Daoy (cell line): ENCODE measurements at places on chromosomes 16 and 17. TPM values are rescaled to one million over a fixed set of nuclear protein-coding genes. Genes with fewer than 3 reads are reported as not detected.

SLC12A3 gene
- total RNA-seq = not detected in 2 replicates

TMEM88 gene
- total RNA-seq = 0.46 TPM in 1 of 2 replicates, not detected in the other

KCTD19 gene
- 0.23 and 0.33 TPM in 2 replicates for total RNA-seq

ZNF597 gene
- total RNA-seq = not detected in 2 replicates

ABCC12 gene
- not detected in 2 replicates for total RNA-seq

ATF7IP2 gene
- total RNA-seq = 14.7 and 22.6 TPM in 2 replicates

FZD2 gene
- total RNA-seq = 4.6 and 5.5 TPM in 2 replicates

KRTAP9-4 gene
- total RNA-seq = not detected in 2 replicates

GRB2 gene
- total RNA-seq = 133 and 262 TPM in 2 replicates

PTX4 gene
- total RNA-seq = not detected in 2 replicates

GRCh38 chr17:55268649-55269480 is 4.1 kb downstream of the HLF start:
- DNase-seq = no peak

- no peak for DNase-seq
These were observed 5.9 kb downstream of the PRR11 start for GRCh38 chr17:59161477-59161876.

- no peak for DNase-seq
These were observed 9.9 kb downstream of the TBX4 start for GRCh38 chr17:61461967-61462718.

DNA sequence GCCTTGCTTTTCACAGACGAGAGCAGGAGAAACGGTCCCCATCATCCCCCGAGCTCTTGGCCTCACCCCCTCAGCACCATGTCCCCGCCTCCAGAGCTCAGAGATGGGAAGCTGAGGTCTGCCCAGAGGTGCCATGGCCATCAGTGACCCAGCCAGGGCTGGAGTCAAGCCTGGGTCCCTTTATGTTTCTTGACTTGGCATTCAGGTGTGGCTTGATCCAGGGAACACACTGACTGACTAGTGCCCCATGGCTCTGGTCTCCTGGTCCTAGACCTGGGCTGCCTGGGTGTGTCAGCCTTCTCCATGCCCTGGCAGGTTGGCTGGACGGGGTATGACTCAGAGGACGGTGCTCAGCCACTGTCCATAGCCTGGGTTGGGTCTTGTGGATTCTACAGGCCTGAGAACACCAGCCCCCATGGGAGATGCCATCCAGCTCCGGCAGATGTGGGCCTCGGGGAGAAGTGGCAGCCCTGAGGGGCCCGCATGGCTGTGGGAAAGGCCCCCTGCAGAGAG is 54.2 kb downstream of the ZFPM1 start:
- DNase-seq = no peak

GRCh38 chr16:19168371-19169081 is 486 bp downstream of the SYT17 start:
- peak; percentile 25 for DNase-seq

- DNase-seq = peak; percentile 98
These were observed 24.8 kb upstream of the MAP3K14 start for GRCh38 chr17:45341533-45342158.

- no peak for DNase-seq
These were observed 319.1 kb downstream of the TOX3 start for GRCh38 chr16:52227851-52228250.

- DNase-seq = no peak
These were observed 171.6 kb upstream of the TNRC6C start for GRCh38 chr17:77786740-77787505.

DNA sequence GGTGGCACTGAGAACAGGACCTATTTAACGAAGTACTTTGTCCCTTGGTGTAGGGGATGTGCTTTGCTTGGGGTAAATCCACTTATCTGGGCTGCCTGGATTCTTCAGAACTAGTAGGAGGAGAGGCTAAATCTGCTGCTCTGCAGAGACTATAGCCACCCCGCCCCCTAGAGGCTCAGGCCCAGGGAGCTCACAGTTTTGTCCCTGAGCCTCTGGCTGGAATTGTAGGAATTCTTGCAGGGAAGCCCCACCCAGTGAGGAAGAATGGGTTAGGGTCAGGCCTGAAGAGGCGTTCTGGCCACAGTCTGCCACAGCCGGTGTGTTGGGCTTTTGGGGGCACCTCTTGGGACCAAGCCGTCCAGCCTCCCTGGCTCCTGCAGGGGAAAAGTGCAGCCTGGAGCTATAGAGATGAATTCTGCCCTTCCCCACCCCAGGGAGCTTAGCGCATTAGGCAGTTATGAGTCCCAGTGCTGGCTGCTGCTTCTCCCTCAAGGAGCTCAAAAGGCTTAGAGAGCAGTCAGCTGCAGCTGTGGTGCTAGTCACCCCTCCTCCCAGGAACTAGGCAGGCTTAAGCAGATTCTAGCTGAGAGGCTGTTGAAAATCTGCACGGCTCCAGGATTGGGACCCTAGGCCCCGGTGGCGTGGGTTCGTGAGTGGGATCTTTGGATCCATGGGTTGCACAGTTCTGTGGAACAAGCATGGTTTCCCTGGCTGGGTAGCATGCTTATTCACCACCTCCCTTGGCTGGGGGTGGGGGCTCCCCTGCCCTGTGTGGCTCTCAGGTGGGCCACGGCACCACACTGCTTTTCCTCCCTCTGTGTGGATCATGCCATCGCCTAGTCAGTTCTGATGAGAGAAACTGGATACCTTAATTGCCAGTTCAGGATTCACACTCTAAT is 237.4 kb upstream of the TOM1L1 start:
- DNase-seq = no peak

DNA sequence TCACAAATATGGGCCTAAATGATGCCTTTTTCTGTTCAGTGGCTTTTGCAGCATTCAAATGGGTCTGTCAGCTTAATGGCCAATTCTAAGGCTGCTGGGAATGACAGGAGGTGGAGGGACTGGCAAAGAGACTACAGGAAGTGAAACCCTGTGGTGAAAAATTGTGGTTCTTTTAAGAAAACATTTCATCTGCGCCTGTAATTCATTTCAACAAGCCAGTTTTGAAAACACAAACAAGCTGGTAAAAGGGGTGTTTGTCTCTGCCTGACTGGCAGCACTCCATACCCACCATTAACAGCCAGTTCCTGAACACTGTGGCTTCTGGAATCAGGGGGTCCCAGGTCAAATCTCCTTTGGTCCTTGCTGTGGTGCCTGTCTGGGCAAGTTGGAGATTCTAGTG is 3.6 kb upstream of the KDM8 start:
- peak; percentile 20 for DNase-seq

GRCh38 chr17:10668775-10669174 is 11.7 kb upstream of the MYH3 start:
- no peak for DNase-seq

DNA sequence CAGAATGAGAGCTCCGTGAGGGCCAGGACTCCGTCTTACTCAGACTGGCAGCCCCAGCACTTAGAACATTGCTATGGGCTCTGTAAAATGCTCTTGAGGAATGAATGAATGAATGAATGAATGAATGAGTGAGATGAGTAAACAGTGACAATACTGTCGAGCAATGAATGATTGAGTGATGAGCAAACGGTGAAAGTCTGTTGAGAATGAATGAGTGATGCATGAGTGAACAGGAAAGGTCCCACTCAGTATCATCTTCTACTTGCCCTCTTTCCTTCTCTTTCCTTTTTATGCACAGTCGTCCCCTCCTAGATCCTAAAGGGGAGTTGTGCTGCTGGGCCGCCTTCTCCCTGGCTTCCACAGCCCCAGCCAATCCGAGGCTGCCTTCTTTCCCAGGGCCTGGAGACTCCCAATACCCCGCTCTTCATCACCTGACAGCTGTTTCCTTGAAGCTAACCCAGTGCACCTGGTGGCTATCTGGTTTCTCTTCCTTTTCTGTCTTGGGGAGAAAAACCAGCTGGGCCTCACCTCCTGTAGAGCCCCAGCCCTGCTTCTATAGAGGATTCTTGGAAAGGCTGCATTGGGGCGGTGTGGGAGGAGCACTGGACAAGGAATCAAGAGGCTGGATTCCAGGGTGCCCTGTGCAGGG is 32.7 kb upstream of the CACNG1 start:
- DNase-seq = no peak

DNA sequence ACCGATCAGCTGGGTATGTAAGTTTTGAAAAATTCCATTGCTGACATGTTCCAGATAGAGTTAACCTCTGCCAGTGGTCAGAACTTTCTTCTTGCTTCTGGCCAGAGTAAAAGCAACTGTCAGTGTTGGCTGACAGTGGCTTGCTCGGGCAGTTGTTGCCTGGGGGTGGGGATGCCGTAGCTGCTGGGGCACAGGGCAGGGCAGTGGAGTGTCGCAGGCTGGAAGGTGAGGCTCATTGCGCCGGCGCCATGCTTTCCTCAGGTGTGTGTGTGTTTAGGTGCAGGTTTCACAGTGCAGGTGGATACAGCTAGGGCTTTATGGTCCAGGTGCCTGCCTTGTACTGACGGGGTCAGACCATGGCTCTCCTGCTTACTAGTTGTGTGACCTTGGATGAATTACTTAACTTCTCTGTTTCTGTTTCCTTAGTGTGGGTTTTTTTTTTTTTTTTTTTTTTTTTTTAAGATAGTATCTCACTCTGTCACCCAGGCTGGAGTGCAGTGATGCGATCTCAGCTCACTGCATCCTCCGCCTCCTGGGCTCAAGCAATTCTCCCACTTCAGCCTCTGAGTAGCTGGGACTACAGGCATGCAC is 156.4 kb downstream of the SNX29 start:
- DNase-seq = no peak

DNA sequence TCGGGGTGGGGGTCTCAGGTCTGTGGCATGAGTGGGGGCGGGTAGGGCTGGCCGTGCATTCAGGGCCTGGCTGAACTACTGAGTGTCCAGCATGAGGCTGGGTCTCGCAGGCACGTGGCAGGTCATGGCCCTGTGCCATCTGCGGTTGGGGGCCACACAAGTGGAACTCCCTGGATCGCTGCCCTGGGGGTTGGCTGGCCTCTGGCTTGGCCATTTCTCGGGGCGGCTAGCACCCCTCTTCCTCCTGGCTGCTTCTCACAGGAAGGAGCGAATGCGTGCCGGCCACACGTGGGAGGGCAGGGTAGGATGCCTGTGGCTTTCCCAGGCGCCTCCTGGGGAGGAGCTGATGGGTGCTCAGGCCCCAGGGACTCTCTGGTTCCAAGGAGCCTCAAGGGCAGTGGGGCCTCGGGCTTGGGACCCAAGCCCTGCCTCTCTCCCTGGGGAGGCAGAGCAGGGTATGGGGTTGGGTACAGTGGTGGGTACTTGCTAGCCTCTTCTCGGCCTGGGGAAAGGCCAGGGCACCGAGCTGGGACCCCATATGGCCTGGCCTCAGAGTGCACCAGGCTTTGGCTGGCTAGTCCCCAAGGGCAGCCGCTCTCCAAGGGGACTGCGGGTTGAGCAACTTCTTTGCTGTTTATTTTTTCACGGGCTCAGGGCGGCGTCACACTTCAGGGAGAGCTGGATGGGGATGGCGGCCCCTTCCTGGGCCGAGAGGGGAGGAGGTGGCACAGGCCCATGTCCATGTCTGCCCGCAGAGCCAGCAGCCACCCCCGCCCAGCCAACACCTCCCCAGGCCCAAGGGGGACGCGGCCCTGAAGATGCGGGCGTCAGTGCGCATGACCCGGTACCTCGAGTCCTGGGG is 37.5 kb downstream of the ADCY7 start:
- DNase-seq = peak; percentile 71

- DNase-seq = no peak
These were observed 298.6 kb downstream of the SEC14L1 start for GRCh38 chr17:77439189-77440018.

DNA sequence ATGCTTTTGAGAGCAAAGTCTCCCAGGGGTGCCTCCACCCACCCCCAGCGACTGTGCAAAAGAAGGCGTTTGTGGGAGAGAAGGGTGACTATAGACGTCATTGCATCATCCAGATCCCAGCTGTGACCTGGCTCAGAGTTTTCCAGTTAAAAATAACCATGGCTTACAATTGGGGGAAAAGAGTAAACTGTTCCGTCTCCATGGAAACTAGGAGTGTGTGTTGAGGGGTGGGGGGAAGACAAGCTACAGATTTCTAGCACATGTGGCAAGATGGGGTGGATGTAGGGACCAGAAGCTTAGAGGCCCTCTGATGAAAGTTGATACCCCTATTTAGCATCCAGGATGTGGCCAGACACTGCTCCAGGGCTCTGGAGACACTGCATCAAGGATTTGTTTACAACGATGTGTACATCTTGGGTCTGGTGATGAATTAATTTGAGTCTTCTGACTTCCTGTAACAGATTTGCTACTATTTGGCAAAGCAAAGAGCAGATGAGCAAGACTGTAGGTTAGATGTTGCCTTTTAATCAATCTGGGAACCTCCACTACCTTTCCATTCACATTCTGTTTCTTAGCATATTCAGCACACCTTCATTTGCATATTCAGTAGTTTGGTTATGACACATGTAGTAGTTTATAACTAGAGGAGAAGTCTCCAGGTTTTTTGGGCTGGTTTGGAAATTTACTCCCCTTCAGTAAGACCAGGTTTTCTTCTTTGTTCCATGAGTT is 6.2 kb upstream of the DUSP14 start:
- no peak for DNase-seq

DNA sequence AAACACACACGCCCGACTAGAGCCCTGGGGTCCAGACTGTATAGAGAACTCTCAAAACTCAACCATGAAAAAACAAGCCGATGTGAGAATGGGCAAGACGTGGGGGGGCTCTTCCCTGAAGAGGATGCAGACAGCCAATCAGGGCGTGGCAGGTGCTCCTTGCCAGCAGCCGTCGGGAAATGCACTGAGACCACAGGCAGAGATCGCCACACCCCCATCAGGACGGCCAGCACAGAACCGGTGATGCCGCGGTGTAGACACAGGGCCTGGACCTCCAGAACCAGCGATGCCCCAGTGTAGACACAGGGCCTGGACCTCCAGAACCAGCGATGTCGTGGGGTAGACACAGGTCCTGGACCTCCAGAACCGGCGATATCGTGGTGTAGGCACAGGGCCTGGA is 169.2 kb downstream of the LAT start:
- DNase-seq = no peak

GRCh38 chr17:47717261-47717697 is 15.8 kb upstream of the TBX21 start:
- DNase-seq = no peak

- no peak for DNase-seq
These were observed 22.6 kb upstream of the EFCAB13 start for GRCh38 chr17:47301161-47301560.

- no peak for DNase-seq
These were observed 8.2 kb downstream of the CNGB1 start for GRCh38 chr16:57962756-57963155.

- no peak for DNase-seq
These were observed 19.6 kb upstream of the SREBF1 start for GRCh38 chr17:17856386-17856785.

- DNase-seq = peak; percentile 71
These were observed 34.4 kb upstream of the PRKCB start for GRCh38 chr16:23801378-23801777.
